ENCODE measurements at places on chromosomes 12 and 14.

GRCh38 chr12:12507121-12507520 is 55.5 kb downstream of the DUSP16 start:
- no peak for DNase-seq

DNA sequence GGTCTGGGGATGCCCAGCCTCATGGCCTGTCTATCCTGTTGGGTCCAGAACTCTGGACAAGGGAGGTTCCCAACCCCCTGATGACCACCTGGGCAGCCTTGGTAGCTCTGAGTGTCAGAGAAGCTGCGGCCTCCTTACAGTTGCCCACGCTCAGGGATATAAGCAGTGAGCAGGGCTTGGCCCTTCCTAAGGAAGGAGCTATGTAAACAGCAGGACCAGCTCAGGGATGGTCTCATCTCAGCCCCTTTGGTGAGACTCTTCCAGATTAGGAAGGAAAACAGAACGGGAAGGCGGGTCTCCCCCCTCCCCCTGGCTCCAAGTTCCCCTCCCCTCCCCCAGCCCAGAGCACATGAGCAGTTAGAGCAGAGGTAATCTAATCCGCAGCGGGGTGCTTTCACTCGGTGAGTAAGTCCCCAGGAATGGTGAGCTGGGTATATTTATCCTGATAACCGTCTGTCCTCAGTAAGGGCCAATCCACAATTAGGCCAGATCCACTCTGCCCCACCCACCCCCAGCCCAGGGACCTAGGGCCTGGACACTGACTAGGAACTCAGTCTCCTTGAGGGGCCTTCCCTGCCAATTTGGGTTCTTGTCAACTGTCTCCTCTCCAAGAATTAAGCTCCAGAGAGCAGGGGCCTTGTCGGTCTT is 29.5 kb upstream of the RPLP0 start:
- no peak for DNase-seq

- DNase-seq = peak; percentile 36
Observed at GRCh38 chr12:62210422-62210821, 49.8 kb upstream of the USP15 start.

DNA sequence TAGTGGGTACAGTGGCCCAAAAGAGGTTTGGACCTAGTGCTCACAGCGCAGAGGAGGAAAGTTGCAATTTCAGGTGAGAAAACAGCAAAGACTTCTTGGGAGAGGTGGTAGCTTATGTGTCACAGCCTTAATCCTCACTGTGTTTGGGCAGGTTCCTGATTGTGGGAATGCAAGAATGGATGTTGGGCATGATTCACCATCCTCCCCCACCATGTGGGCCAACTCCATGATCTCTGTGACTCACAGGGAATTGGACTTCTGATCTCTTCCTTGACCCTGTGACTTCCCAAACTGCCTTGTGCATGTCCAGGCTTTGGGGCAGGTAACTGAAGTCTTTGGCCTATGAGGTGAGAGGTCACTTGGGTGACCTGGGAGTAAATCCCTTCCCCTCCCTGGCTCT is 1.8 kb upstream of the CHST11 start:
- DNase-seq = no peak

GRCh38 chr12:981176-981828 is 9.7 kb upstream of the ERC1 start:
- DNase-seq = no peak

GRCh38 chr12:9980126-9980525 is 8.9 kb downstream of the CLEC12A start:
- no peak for DNase-seq

DNA sequence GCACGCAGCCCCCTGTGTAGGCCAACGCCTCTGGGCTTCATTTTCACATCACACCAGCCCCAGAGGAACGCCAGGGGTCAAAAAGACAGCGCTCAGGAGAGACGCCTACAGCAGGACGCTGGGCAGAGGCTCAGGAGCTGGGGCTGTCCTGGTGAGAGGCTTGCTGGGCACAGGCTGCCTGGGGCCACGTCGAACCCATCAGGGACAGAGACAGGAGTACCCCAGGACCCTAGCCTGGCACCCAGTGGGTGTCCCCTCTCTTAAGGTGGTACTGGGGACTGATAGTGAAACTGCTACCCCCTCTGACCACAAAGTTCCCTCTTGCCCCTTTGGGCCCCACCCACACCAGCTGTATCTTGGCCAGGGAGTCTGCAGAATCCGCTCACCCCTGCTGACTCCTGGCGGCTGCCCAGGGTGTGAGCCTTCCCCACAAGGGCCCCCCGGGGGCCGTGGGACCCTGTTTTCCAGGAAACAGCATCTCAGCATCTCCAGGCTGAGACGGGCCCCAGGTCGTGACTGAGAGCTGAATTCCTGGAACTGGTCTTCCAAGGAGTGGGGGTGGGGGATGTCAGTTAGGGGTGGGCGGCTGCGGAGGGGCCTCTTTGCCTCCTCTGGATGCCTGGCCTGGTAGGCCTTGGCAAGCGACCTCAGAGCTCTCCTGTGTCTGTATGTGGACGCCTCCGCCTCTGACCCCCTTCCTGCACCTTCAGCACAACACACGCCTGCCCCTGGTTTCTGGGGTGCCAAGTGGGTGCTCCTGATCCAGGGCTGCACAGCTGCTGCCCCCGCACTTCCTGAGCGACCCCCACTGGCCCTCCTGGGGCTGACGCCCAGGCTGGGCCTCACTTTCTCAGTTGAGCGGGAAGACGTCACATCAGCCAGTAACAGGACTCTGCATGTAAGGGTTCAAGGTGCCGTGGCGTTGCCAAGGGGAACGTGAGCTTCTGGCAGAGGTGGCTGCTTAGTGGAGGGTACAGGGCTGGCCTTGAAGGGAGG is 321.9 kb upstream of the RTL1 start:
- no peak for DNase-seq

DNA sequence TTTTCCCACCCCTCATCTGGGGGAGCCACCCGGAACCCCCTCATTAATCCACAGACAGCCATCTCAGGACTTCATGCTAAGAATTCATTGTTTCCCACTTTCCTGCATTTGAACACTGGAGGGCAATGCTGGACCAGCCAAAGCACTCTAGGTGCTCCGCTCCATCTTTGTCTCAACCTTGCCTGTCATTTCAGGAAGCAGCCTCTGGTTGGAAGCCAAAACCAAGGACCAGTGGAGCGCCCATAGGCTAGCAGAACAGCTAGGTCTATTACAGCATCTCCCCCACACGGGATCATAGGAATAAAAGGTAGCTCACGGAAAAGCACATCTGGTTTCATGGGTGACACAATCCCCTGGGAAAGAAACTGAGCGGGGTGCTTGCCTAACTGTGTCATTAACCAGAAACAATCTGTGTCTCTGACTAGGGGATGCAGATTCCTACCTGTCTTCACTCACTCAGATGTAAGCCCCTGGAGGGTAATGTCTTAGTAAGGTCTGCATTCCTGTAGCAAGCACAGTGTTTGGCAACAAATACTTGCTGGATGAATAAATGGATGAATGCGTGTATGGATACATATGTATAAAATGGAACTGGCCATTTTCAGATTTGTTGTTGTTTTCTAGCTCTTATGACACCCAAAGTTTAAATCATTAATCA is 197.0 kb downstream of the DAD1 start:
- peak; percentile 70 for DNase-seq

DNA sequence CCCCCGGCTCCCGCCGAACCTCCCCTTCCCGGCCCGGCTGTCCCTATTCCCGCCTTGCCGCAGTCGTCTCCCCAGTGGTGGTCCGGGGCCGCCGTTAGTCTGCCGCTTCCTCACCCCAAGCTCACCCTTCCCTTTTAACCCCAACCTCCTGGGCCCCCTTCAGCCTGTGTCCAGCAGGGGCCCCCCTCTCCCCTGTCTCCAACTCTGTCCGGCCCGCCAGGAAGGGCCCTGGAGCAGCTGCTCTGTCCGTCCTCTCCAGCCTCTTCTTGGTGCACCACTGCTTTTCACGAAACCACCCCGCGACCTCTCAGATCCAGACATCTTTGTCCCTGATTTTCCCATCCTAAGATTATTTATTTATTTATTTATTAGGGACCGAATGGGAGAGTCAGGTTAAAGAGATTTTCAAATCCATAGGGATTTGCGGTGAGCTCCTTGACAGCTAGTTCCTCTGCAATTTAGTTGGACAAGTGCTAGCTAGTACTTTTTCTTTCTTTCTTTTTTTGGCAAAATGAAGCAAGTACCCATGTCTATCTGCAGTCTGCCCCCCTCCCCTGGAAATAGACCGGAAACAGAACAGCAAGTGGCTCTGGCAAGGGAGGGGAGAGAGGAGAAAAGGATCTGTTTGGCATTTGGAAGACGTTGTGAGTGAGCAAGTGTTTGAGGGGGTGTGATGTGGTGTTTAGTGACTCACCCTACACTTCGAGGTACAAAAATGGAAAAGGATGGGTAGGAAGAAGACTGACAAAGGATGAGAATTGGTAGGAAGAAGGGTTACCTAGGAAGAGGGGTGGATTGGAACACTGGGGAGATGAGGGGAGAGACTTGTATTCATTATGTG is 632 bp downstream of the UBR7 start:
- peak; percentile 69 for DNase-seq

GRCh38 chr12:109134186-109134917 is 18.0 kb downstream of the ACACB start:
- peak; percentile 37 for DNase-seq

GRCh38 chr12:43333644-43334043 is 218.4 kb downstream of the ADAMTS20 start:
- DNase-seq = no peak
